CD4-positive, alpha-beta T cell treated with Interleukin-6 at 100 ng/mL for 8 hours (primary cell): ENCODE measurements at places on chromosomes 7 and 10.

DNA sequence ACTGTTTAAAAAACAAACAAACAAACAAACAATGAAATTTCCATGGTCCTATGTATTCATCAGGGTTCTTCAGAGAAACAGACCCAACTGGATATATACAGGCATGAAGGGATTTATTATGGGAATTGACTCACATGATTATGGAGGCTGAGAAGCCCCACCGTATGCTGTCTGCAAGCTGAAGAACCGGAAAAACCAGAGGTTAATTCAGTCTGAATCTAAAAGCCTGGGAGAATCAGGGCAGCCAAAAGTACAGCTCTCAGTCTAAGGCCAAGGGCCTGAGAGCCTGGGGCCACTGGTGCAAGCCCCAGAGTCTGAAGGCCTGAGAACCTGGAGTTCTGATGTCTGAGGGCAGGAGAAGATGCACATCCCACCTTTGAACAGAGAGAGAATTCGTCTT lies 163.5 kb downstream of the MDFIC start:
- DNase-seq: no peak

DNA sequence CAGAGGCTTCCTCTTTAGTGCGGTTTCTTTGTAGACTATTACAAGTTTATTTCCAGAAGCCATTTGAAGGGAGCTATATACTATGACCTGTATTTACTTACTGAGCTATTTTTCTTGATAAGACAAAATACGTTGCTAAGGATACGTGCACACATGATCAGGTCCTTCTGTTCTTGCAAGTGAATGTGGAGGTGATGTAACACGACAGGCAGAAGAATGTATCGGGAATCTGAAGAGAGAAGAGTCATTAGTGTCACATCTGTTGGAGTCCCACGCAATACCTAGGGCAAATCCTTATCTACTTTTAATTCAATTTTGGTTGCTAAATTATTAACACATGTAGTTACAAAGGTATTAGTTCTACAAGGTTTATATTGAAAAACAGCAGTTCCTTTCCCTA lies 284.6 kb upstream of the IMMP2L start:
- DNase-seq: no peak

GRCh38 chr7:111499027-111499426 lies 63.3 kb downstream of the IMMP2L start:
- DNase-seq: no peak

DNA sequence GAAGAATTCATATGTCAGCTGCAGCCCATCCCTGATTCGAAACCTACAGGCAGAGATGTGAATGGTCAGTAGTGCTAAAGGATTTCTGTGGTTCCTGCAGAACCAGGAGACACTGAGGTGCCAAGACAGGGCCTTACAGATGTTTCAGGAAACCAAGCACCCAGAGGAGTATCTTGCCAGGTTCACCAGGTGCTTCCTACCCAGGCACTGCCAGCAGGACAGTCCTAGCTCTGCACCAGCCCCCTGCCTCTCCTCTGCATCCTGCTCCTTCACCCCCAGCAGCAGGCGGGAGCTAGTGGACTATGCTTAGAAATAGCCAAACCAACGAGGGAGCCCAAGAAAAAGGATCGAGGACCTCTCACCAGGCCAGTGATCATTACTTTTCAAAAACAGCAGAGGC lies 4.2 kb upstream of the IKZF1 start:
- DNase-seq: no peak

DNA sequence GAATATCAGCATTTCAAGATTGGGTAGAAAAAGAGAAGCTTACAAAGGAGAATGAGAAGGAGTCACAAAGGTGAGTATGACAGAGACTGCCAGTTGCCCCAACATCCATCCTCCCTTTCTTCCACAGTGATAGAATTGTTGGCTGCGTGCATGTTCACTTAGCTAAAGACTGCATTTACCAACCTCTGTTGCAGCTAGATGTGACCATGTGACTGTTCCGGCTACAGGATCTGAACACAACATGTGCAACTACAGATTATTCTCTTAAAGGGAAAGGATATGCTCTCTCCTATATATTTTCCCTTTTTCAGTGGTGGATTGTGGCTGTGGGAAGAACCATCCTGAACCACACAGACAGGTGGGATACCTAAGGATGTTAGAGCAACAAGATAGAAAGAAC lies 60.5 kb upstream of the ZNRF2 start:
- no peak for DNase-seq

DNA sequence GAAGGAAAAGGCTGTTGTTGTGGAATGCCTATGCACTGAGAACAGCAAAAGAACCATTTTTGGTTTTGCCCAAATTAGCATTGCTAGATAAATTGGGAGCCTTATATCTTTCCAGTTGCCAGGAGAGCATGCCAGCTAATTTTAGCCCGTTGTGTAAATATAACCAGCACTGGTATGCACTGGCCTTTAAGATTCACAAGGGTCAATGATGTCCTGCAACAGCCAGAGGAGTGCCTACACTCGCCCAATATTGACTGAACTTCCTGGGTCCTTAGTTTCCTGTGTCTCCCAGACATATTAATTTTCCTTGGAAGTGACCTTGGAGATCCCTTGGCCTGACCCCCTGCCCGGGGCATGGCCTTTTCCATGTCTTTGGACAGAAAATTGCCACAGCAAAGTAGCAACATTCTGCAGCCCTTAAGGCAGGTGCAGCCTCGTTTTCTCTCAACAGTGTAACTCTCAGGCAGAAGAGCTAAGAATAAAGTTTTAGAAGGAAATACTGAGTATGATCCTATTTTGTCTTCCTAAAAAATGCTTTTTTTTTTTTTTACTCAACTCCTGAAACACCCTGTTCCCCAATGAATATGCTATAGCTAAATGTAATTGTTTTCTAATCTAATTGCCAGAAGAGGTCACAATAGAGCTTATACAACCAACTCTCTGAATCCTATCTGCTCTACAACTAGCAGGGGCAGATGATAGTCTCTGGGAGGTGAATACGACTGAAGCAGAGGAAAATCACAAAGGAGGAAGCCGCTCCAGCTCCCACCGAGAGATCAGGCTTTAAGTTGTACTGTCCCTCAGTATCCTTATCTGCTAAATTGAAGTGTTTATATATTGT lies 131.9 kb upstream of the PCGF5 start:
- peak; percentile 7 for DNase-seq

DNA sequence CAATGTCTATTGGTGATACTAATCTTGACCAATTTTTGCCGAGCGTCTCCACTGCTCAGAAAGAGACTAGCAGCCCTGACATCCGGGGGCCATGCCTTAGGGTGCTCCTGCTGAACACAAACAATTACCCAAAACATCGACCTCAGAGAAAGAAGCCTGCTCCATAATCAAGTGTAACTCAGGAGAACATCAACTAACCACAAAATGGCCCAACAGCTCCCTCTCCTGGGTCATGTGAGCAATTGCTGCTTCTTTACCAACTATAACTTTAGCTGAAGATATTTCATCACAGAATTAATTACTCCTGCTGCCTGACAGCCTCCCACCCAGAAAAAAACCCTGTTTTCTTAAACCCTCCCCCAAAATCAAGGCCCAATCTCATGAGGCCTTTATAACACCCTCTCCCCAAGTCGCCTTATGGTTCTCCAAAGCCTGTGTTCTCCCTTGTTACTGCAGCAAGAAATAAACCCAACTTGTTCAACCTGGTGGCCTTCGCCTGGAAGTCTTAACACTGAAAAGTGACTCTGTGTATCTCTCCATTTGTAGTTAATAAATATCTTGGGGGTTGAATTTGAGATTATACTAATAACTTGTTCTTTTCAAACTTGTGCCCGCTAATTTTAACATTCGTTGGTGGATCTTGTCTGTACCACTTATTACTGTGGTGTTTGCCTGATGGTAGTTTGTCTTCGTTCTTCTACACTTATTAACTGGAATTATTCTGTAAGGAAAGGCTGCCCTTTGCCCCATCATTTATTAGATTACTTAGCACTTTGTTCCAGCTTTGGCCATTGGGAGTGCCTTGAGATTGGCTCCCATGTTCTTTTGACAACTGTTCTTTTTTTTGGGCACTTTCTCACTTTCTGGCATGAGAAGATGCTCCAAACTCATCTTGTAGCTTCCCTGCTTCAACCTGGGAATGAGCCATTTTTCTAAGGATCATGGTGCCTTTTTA lies 21.2 kb upstream of the RAMP3 start:
- DNase-seq: peak; percentile 80

GRCh38 chr10:76034353-76035205 lies 603.2 kb downstream of the LRMDA start:
- DNase-seq: no peak

DNA sequence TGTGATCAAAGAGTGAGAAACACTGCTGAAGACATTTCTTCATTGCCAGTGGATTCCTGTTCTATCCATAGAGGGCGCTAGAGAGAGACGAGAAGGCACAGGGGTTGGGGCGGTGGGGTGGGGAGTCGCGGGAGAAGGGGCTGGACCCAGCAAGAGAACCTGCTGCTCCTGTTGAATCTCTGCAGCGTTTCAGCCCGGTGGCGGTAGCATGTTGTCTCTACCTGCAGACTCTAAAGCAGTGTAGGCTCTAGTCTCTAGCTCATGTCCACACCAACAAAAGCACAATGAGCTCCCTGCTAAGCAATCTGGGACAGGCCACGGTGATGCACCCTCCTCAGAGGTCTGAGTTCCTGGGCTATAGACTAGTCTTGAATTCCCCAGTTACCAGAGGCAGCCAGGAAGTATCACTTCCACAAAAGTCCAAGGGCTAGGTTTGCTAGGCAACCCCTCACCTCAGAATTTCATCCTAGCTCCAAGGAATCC lies 167.7 kb downstream of the DGKB start:
- DNase-seq: no peak

GRCh38 chr10:57142925-57143576 lies 782.0 kb upstream of the ZWINT start:
- no peak for DNase-seq

- no peak for DNase-seq
These were observed 568.4 kb downstream of the TCERG1L start for GRCh38 chr10:130742941-130743675.

GRCh38 chr7:159192013-159192412 lies 47.3 kb upstream of the VIPR2 start:
- DNase-seq: no peak

DNA sequence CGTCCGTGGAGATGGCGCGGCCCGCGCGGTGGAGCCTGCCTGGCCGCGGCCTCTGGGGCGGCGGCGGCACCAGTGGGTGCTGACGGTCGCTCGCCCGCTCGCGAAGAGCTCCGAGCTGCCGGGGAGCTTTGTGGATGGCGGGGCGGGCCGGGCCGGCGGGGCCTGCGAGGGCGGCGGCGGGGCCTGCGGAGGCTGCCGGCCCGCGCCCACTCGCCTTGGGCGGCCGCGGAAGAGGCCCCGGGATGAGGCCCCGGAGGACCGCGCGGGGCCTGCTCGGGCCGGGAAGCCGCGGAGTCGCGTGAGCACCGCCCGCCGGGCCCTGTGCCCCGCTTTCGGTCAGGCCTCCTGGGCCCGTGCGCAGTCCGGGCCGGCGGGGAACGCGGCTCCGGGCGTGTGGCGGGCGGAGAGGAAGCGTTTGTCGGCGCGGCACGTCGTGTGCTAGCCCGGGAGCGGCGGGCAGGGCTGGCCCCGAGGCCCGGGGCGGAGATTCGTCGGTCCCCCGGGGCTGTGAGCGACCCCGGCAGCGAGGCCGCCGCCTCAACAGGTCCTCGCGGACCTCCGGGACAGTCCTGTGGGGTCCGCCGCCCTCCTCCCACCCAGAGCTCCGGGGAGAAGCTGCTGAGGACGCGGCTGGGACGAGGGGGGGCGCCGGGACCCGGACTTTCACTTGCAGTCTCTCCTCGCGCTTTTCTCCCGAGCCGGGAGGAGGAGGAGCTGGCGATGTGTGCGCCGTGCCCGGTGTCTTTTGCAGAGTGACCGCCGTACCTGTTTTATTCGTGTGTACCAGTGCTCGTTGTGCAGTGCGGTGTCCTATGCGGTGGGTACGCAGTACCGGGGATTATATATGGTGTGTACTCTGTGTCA lies 578 bp downstream of the ZMYND11 start:
- DNase-seq: peak; percentile 47

DNA sequence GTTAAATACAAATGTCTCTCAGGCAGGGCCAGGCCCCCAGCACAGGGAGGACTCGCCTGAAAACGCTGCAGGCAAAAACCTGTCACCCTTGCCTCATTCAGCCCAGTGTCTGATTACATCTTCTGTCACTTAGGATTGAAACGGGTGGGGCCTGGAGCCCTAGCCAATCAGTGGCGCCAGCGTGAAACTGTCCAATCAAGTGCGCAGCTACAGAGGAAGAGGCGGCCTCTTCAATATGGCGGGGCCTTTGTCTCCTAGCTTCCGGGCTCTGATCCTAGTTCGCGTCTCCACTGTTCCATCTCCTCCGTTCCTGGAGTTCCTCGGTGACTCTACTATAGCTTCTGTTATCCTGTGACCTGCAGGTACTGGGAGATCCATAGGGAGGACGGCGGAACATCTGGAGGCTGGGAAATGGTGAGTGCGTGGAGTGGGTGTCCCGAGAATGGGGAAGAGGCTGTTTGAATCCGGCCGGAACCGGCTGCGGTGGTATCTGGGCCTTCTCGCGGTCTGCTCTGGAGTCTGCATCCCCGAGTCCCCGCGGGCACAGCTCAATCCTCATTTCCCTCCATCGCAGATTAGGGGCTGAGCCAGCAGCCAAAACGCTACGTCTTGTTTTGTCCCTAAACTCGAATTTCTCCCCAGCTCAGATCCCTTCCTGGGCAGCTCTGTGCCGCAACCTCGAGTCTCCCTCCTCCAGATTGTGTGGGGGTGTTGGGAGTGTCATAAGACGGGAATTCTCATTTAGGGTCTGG lies at the start of gene ZNF736:
TSS of gene ZNF736 (plus strand) at position 222 of the 752 bp plus-strand sequence. CDS start at position 412, 190 bp downstream.
- peak; percentile 88 for DNase-seq
